CD4-positive, CD25-positive, alpha-beta regulatory T cell (primary cell): ENCODE measurements at places on chromosomes 5 and 9. TPM values are rescaled to one million over a fixed set of nuclear protein-coding genes. Genes with fewer than 3 reads are reported as not detected.

- no peak for DNase-seq
Observed at GRCh38 chr9:93895535-93895934, 59.6 kb downstream of the BARX1 start.

- DNase-seq = no peak
Observed at GRCh38 chr5:40853632-40854192, 12.5 kb downstream of the CARD6 start.

GRCh38 chr5:130289132-130290088, 385.1 kb downstream of the CHSY3 start:
- no peak for DNase-seq

DNA sequence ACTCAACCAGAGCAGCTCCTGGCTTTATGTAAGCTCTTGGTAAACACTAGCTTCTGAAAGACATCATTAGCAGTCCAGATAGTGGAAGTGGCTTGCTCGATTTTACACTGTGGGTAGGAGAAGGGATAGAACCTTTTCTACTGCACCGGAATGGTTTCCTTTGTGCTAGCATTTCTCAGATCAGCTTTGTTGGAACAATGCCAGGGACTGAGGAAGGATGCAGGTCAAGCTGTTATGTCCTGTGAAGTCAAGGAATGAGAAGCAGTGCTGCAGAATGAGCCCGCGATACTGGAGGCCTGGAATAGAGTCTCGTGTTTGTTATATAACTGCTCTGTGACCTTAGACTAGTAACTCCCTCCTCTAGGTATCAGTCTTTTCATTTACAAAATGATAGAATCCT, 233.6 kb downstream of the GABRB2 start:
- no peak for DNase-seq

DNA sequence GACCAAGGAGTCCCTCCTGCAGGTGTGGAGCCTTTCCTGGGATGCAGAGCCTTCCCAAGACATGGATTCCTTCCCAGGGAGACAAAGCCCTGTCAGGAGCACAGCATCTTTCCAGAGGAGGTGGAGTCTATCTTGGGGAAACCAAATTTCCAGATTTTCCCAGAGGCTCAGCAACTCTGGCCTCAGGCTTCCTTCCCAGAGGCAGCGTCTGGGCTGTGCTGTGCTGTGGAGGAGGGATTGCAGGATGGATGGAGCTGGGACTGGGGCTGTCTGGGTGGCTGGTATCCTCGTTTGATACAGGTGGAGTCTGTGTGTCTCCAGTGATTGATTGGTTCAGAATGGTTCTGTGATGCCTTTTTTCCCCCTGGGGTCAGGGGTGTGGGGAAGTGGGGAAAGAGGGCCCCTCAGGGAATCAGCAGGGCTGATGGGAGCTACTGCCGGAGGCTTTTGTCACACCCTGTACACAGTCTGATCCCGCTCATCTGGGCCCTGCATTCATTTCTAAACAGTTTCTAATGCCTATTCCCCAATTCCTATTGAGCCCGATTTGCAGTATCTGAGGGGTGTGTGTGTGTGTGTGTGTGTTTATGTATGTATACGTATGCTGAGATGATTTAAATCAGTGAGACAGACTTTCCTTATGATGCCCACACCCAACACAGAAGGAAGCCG, 16.0 kb downstream of the OR13J1 start:
- DNase-seq = no peak

DNA sequence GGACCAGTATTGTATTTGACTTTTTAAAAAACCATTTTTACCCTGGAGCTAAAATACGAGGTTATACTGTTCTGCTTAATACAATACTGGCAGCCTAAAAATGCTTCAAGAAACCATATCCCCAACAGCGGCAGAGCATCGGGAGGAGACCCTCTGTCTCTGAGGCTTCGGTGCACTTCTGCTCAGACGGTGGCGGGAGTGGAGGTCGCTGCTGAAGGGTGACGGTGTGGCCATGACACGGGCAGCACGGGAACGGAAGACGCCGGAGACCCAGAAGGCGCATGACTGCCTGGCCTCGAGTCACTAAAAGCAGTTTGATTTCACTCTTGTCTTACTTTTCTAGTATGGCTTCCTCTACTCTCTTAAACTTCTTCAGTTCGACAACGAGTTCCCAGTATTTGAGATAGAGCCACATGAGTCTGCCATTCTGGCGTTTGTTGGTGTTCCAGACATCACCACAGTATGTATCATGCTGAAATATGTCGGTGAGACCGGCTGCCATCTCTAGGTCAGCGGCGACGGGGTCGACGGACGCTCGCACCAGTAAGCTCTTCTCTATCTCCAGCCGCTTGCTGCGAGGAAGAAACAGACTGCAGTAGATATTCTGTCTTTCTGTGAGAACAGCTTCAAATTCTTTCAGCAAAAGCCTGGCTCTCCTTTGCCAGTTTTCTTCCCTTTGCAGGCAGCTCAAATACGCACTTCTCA, 12.8 kb downstream of the CCDC127 start:
- DNase-seq = no peak

GRCh38 chr5:19488786-19489185, 499.2 kb downstream of the CDH18 start:
- no peak for DNase-seq

- no peak for DNase-seq
Observed at GRCh38 chr9:121498487-121499176, 1.0 kb downstream of the GGTA1 start.

DNA sequence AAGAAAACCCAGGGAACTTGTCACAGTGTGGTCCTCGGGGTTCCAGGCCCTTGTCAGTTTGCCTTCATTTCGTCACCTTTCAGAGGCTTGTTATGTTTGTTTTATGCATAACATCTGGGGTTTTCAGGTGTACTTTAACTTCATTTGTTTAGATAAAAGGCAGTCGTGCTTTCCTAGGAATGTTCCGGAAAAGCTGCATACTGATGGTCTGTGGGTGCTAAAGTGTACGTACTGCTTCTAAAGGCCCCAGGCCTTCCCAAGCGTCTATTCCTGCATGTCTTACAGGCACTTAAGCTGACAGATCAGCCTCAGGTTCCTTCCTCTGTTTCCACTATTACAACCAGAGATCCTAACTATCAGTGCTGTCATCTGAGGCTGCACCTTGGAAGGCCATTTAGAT, 95.6 kb upstream of the ANKH start:
- no peak for DNase-seq

DNA sequence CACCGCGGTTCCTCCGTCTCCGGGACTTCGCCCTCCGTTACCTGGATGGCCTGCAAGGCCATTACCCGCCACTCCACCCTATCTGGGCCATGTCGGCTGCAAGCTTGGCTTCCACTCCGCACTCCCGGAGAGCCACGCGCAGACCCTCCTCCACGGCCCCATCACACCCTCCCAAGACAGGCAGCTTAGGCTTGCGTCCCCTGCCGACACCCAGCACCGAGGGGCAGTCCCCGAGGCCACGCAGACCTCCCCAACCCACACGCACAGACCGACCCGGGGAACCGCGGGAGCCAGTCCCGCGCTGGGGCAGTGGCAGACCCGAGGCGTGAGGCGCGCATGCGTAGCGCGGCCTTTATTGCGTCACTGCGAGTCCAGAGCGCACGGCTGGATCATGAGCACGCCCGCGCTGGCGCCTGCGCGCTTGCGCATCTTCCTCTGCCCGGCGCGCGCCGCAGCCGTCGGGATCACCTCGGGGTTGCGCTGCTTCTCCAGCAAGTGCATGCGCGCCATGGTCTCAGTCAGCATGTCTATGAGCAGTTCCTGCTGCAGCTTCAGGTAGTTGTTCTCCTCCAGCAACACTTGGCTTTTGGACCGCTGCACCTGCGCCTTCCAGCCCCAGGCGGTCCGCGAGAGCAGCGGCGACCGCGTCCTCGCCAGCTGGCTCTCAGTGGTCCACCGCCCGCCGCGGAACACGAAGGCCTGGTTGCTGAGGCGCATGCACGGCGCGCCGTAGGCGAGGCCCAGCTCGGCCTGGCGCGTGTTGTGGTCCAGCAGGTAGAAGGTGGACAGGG, 2.4 kb downstream of the CBY3 start:
- DNase-seq = peak; percentile 90

DNA sequence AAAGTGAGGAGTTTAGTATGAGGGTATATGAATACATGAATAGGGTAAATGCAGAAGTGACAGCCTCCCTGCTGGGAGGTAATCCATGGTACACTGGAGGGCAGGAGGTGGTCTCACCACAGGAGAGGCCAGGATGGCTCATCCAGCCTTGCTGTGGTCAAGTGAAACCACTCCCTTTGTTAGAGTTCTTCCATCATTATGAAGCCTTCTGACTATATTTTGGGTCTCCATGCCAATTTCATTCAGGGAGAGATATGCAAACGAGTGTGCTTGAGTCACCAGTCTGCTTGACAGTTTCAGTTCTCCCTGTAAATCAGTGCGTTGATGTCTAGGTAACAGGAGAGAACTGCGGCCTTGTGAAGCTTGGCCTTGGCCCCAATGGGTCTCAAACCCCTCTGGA, 16.4 kb downstream of the PPP3R2 start:
- DNase-seq = no peak

- DNase-seq = no peak
Observed at GRCh38 chr5:115579747-115580173, 22.5 kb downstream of the TICAM2 start.

- no peak for DNase-seq
Observed at GRCh38 chr5:120886351-120886860, 422.3 kb downstream of the PRR16 start.

- no peak for DNase-seq
Observed at GRCh38 chr9:130360672-130361071, 84.1 kb upstream of the ASS1 start.

DNA sequence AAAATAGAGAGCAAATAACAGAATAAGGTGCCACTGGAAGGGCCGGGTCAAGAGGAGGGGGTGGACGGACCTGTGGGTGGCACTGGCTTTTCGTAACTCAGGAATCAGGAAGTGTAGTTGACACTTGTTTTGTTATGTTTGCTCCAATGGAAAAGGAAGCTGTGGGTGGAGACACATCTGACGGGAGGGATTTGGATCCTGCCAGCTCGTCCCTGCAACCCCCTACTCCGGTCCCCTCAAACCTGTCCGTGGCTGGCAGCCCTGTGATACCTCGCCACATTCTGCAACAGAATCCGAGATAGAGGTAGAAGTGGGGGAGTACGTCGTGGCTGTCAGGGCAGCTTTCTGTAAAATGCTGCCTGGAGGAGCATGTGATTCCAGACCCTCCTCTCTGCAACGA, 104.2 kb upstream of the IER5L start:
- no peak for DNase-seq

- DNase-seq = no peak
Observed at GRCh38 chr9:71830929-71831328, 62.6 kb upstream of the CEMIP2 start.

DNA sequence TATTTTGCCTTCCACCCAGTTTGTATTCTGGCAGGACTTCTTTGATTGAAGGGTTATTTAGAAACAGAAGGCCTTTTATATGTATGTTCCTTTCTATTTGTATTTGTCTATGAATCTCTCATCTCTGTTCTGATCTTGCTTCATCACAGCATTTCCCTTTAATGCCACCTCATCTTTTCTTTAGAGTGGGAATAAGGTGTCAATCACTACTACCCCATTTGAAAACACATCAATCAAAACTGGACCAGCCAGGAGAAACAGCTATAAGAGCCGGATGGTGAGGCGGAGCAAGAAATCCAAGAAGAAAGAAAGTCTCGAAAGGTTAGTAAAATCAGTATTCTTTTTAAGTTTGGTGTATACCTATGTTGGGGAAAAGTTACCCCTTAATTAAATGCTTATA, 36.3 kb downstream of the CD180 start:
- no peak for DNase-seq

DNA sequence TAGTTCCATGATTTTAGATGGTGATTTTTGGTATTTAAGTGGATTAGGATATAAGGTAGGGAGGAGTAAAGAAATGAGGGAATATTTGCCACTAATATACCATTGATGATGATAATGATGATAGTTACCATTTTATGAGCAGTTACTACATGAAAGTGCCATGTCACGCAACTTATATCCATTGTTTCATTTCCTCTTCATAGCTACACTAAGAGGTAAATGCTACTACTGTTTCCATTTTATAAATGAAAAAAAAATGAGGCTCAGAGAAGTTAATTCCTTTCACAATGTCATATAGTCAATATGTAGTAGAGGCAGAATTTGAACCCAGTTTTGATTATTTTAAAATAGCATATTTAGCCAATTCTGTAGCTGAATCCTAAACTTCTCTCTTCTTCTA, 112.2 kb upstream of the ADRA1B start:
- DNase-seq = no peak

- DNase-seq = no peak
Observed at GRCh38 chr5:169139480-169140050, 161.4 kb downstream of the SLIT3 start.

- DNase-seq = no peak
Observed at GRCh38 chr9:98909935-98910334, 33.8 kb upstream of the COL15A1 start.

Gene PHYHD1
- total RNA-seq = 0.52 TPM

Gene NINJ1
- 144 TPM for total RNA-seq

Gene ARHGEF37
- total RNA-seq = 1.8 TPM

Gene SLC6A19
- total RNA-seq = not detected

Gene HACD4
- 12.0 TPM for total RNA-seq

Gene PPIC
- total RNA-seq = not detected

Gene OR13C4
- not detected for total RNA-seq

Gene ERCC6L2
- 48.0 TPM for total RNA-seq

Gene DYNC2I2
- total RNA-seq = 3.6 TPM

Gene NEUROG1
- not detected for total RNA-seq

Gene GFI1B
- 3.3 TPM for total RNA-seq

Gene FOXD1
- total RNA-seq = not detected

Gene CNTRL
- total RNA-seq = 135 TPM

Gene CXCL14
- total RNA-seq = not detected

Gene PCSK5
- 2.0 TPM for total RNA-seq

Gene CCNO
- not detected for total RNA-seq
